ENCODE measurements at places on chromosomes 2 and 18. TPM values are rescaled to one million over a fixed set of nuclear protein-coding genes. Genes with fewer than 3 reads are reported as not detected.
A peak's percentile ranks its signal among the peaks of the same experiment; 100 is the strongest.

DNA sequence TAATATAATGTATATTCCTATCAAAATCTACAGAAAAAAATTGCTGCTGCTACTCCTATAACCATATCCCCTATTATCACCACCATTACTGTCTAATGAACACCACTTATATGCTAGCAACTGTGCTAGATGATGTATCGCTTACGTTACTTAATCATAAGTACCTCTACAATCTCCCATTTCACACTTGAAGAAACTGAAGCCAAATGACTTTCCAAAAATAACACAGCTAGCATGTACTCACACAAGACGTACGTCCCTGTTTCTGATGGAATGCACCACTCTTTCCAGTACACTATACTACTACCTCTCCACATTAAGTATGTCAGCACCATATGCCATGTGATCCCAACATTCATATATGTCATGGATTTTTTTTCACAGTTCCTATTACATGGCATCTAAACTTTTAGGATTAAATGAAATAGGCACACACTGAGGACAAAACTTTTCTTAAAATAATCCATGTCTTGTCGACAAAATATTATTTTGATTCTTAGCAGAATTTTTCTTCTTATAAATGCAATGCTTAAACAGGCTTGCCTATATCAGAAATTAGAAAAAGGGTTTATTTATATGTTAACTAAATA lies 112.8 kb downstream of the NBAS start:
- no peak overlapping the region for H3K4me3 ChIP-seq
- no peak overlapping the region for H3K27ac ChIP-seq
- DNase-seq, result no peak
- H3K4me1 ChIP-seq, result no peaks in the 10 kb centered on the region

DNA sequence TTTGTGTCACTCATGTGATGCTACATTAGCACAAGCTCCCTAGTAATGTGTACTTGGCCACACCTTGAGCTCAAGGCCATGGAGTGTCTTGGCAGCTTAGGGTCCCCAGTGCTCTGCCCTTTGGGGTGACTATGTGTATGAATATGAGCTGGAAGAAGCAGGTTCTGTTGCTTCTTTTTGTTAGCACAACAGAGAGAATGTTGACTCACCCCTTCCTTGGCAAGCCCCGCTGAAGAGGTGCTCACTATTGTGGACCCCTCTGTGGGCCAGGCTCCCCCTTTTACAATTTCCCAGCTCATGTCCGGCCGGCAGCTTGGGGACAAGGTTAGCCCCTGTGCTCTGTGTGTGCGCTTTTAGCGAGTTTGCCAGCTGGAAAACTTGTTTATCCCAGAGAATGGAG lies 48.1 kb downstream of the DGKD start:
- no peak overlapping the region for H3K4me3 ChIP-seq
- H3K4me1 ChIP-seq, result peaks cover 66% of the 10 kb centered on the region
- peaks cover 13% of the 10 kb centered on the region for H3K36me3 ChIP-seq
- H3K27ac ChIP-seq, result peak overlapping the region; percentile 29
- no peaks in the 10 kb centered on the region for H3K27me3 ChIP-seq

DNA sequence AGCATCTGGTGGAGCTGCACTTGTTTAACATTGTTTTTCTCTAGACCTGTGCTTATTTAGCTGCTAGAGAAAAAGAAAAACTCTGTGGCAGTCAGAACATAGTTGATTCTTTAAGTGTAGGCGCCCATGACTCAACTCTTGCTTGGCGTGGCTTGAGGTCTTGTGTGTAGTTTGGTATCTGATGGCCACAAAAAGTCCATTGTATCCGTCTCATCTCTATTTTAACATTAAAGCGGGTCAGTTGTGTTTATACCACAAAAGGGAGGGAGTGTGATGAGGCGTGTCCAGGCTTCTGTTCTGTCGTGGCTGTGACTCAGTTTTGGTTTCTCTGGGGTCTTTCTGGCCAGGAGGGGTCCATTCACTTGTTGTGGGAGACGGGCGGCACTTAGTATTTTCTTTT lies 24.2 kb upstream of the UGT1A8 start:
- peaks cover 19% of the 10 kb centered on the region for H3K27me3 ChIP-seq
- peaks cover 3% of the 10 kb centered on the region for H3K4me1 ChIP-seq
- no peak for DNase-seq
- no peak overlapping the region for H3K27ac ChIP-seq

- no peak overlapping the region for H3K27ac ChIP-seq
- H3K4me1 ChIP-seq, result no peaks in the 10 kb centered on the region
- DNase-seq, result no peak
- no peaks in the 10 kb centered on the region for H3K36me3 ChIP-seq
- no peak overlapping the region for H3K4me3 ChIP-seq
These were observed 91.7 kb upstream of the RAB6C start for GRCh38 chr2:129887688-129888266.

DNA sequence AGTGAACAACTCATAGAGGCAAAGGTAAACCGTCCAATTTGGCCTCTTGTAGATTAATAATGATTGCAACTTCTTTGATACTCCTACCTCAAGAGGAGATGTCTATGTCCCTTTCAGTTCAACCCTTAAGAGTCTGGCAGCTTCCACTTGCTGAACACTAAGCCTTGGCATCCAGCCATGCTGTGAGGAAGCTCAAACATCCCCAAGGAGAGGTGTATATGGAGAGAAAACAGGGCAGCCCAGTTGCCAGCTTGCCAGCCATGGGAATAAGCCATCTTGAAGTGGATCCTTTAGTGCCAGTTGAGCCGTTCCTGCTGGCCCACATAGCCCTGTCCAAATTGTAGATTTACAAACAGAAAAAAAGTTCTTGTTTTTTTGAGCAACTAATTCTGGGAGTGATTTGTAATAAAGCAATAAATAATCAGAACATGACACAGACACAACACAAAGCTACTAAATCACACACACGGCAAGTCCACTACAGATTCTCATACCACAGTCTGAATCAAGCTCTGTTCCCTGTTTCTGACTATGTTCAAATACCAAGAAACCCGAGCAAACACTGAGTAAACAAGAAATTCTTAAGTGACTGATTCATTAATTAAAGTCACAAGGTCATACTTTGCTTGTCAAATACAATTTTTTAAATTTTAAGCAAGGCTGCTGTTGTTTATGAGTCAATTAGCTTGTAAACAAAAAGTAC lies 96.1 kb downstream of the PID1 start:
- no peaks in the 10 kb centered on the region for H3K36me3 ChIP-seq
- H3K4me3 ChIP-seq, result no peak overlapping the region
- no peaks in the 10 kb centered on the region for H3K27me3 ChIP-seq
- DNase-seq, result no peak

DNA sequence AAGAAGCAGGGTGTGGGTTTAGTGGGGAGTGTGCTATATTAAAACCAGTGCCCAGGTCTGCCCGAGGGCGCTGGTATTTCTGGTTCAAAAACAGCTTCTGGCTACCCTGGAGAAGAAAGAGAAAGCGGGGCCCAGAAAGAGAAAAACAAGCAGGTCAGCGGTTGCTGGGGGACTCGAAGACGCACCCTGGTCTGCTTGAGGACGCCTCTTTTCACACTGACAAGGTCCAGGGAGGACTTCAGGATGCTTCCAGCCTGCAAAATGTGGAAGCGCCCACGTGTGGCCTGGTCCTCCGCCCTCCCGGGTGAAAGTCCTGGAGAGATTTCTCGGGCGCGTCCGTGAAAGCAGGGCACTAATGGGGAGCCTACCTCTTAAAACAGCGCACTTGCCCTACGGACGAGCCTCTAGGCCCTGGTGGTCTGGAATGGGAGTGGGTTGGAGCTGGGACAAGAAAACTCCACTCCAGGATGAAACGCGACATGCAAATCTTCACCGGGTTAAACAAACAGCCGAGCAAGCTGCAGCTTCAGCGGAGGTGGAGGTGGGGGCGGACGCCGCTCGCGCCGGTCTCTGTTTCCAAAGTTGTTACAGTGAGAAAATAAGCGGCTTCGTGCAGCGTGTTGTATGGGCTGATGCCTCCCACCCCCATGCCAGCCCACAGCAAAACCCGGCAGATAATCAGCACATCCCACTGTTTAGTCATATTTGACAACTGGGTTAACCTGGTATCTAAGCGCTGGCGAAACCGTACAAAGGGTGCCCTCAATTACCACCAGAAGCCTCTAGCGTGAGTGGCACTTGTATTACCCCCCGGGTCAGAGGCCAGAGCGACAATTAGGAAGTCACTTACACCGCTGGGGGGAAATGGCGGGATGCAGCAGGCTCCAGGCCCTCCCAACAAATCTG lies 1.1 kb upstream of the SP9 start:
- H3K36me3 ChIP-seq, result peaks cover 2% of the 10 kb centered on the region
- peak; percentile 26 for DNase-seq
- H3K4me1 ChIP-seq, result peaks cover 36% of the 10 kb centered on the region
- H3K4me3 ChIP-seq, result peak overlapping the region; percentile 80
- peaks cover 77% of the 10 kb centered on the region for H3K27me3 ChIP-seq

Gene CERS6
- total RNA-seq, result 18.5 TPM
